Nasal cavity respiratory epithelium epithelial cell of viscerocranial mucosa (primary cell): ENCODE measurements at places on chromosomes 4 and X. TPM values are rescaled to one million over a fixed set of nuclear protein-coding genes. Genes with fewer than 3 reads are reported as not detected.

Gene SPATA18
- 10.9 and 18.7 TPM in 2 replicates for total RNA-seq

Gene IBSP
- total RNA-seq = not detected in 2 replicates

Gene PFKFB1
- under 0.01 and 0.21 TPM in 2 replicates for total RNA-seq

Gene KIAA0232
- total RNA-seq = 26.0 and 31.5 TPM in 2 replicates

Gene GAGE12J
- not detected in 2 replicates for total RNA-seq

Gene FAAH2
- 7.5 and 10.1 TPM in 2 replicates for total RNA-seq

Gene DGAT2L6
- not detected in 2 replicates for total RNA-seq

Gene CSAG3
- total RNA-seq = not detected in 2 replicates

Gene SYNPO2
- 0.34 and 2.6 TPM in 2 replicates for total RNA-seq

Gene MSX1
- total RNA-seq = under 0.01 and 3.8 TPM in 2 replicates

Gene PLK4
- 1.2 and 1.4 TPM in 2 replicates for total RNA-seq

Gene MGARP
- total RNA-seq = 0.21 and 0.34 TPM in 2 replicates

Gene FAT1
- 505 and 521 TPM in 2 replicates for total RNA-seq

Gene MAGEA4
- total RNA-seq = not detected in 2 replicates
